Stimulated activated CD4-positive, alpha-beta T cell treated with anti-CD3 and anti-CD28 coated beads, TNF-alpha, amount 100 ng/mL, for 1 hour (primary cell): ENCODE measurements at places on chromosomes 12 and 14.

DNA sequence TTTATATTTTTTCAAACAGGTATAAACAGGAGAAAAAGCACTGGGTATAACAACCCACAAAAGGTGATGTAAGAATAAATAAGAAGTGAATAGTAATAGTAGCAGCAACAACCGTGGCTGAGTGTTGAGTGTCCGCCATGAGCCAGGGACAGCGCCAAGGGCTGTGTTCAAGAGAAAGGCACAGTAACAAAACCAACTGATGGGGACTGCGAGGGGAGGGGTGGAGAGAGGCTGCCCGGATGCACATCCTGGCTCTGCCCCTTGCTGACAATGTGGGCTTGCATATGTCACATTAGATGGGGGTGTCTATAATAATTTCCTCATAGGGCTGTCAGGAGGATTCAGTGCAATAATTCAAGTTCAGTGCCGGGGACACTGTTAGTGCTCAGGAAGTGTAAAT is 912.4 kb downstream of the VRK1 start:
- no peak for DNase-seq

DNA sequence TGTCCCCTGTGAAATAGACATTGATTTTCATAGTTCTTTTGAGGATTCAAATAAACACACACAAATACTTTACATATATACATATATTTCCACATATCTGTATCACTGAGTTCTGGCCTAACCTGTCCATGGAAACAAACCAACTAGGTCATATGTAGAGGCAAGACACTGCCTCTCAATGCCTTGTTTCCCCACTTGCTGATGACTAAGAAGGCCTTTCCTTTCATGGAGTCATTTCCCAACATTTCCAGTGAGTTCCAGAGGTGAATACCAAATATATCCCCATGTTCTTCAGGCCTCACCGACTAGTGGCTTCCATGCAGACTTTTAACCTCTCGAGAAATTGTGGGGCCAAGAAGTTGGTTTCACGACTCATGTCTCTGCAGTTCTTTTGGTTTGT is 120.8 kb downstream of the DNAI7 start:
- DNase-seq, result no peak

- DNase-seq, result no peak
Observed at GRCh38 chr12:103696101-103696500, 109.0 kb downstream of the STAB2 start.

DNA sequence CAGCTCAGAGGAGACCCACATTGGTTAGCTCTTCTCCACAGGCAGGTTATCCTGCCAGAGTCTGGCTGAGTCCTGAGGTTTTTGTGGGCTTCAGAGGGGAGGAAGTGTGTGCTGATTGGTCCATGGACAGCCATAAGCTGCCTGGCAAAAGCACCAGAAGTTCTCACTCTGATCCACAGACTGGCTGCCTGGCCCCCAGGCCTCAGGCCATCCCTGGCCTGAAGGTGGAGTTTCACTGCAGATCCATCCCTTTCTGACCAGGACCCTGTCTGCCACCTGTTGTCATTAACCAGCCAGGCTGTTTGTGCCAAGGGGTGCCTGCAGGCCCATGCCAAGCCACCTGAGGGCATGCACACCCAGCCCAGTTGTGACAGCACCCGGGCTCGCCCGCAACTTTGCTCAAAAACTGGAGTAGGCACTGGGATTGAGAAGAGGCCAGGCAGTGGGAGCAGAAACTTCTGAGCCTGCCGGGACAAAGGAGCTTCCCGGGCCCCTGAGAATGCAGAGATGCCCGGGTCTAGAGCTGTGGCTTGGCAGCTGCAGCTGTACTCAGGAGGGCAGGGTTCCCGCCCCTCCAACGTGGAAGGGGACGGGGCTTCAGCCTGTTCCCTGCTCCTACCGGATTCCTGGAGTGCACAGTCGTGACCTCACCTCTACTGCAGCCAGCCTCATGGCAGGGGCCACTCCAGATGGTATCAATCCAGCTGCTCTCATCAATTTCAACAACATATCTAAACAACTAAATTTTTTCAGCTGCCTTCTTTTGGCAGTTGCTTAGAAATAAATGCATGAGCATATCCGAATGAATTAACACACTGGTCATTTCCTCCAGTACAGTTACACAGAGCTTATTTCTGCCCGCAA is 1277.3 kb downstream of the SLC16A7 start:
- no peak for DNase-seq

- DNase-seq, result no peak
Observed at GRCh38 chr14:90722590-90722989, 93.6 kb downstream of the TTC7B start.

GRCh38 chr14:75977582-75977943 is 4.2 kb downstream of the TGFB3 start:
- no peak for DNase-seq
